HL-60 (cell line): ENCODE measurements at places on chromosomes 12 and 14.

- DNase-seq, result no peak
These were observed 973 bp downstream of the P2RX2 start for GRCh38 chr12:132619386-132620112.

- no peak for DNase-seq
These were observed 377 bp upstream of the BCL7A start for GRCh38 chr12:122021193-122021821.

- DNase-seq, result no peak
These were observed 823 bp upstream of the TSPAN11 start for GRCh38 chr12:30925607-30926242.

GRCh38 chr12:105775343-105775742 lies 363.4 kb downstream of the NUAK1 start:
- no peak for DNase-seq

DNA sequence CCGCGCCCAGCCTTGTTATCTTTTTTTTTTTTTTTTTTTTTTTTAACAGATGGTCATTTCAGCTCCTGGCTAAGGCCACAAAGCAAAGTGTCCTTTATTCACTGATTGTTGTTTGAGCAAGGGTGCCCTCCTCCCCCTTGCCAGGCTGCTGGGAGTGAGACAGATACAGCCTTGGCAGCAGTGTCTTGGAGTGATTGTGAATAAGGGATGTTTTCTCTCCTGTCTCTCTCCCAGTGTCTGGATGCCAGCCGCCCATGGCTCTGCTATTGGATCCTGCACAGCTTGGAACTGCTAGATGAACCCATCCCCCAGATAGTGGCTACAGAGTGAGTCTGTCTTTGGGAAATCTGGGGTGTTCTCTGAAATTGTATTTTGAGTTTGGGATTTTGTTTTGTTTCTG lies 28.7 kb downstream of the FNTB start:
- DNase-seq, result no peak

DNA sequence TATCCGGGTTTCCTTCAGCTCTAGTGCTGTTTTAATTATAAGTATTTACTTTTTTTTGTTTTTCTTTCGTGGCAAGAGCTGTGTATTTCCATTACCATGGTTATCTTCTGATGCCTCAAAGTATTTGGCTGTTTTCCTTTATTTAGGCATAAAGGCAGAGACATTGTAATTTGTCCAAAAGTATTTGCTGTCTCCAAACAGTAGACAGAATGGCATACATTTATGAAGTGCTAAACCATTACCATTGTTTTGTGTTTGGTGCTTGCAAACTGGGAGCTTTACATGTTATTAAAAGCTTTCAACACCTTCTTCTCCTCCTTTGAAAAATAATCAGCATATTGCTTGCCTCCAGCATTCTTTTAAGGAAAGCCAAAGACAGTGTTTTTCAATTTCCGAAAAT lies 46.3 kb downstream of the FLRT2 start:
- DNase-seq, result no peak

GRCh38 chr14:45083617-45083975 lies 320 bp upstream of the PRPF39 start:
- no peak for DNase-seq

DNA sequence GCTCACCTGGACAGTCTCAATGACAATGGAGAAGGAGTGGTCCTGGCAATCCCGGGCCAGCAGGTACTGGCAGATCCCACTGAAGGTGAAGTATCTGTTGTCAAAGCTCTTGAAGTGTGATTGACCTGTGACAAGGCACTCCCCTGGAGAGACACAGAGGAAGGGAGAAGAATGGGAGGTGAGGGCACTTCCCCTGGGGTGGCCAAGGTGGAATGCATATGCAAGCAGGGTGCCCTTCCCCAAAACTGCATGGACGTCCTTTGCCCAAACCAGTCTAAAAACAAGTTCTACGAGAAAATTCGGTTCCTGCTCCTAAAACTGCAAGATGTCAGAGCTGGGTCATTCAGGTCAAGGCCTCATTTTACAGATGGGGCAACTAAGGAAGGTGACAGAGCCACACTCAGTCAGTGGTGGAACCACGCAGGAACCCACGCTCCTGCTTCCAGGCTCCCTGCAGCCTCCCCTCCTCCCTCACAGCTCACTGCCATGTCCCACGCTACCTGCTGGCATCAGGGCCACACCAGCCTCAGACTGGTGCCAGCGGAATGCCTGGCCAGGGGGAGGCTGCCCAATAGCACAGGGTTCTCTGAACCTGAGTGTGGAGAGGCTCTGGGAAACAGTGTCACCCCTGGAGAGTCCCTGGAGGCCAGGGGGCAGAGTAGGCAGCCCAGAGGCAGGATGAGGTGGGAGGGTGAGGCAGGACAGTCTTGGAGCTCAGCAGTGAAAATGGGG lies 59.2 kb downstream of the VWF start:
- DNase-seq, result no peak

- no peak for DNase-seq
These were observed 88.4 kb downstream of the C12orf75 start for GRCh38 chr12:105418821-105419291.

DNA sequence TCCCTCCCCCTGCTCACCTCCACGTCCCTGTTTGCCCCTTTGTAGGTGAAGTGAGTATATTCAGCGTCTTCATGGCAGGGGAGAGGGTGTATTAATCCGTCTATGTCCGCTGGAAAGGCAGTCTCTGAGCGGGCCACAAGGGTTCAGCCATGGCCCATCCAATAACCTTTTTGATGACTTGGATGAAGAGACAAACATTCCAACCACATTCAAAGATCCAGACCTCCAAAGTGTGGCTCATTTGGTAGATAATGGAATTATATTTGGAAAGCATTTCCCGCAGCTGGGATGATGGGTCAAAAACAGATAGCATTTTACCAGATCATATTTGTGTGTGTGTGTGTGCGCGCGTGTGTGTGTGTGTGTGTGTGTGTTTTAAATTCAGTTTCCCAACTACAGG lies 345.9 kb downstream of the DPF3 start:
- no peak for DNase-seq

- no peak for DNase-seq
These were observed 76.8 kb downstream of the TTC9 start for GRCh38 chr14:70718383-70719118.

DNA sequence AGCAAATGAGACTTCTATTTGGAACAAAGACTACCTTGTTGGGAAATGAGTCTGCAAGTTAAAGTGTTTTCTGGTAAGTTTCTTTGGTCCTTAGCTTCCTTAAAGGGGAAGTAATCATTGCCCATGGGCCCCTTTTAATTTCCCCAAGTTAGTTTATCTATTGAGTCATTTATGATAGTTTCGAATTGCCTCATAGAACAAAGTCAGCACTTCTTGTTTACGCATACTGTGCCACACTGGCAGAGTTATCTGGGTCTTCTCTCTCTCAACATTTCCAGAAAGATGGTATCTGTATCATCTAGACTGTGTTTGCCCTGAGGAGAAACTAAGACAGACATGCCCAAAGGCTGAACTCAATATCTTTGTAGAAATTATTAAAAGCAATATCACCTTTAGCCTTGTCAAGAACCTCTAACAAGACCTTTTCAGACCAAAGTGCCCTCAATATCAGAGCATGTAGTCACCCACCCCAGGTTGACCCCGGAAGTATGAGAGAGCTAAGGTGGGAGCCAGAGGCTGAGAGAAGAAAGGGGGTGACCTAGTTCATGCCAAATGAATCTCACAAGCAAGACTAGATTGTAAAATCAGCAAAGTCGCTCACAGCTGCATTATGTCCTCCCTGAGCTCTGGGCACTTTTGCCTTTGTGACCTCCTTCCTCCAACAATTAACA lies 40.0 kb downstream of the GPR65 start:
- DNase-seq, result no peak

DNA sequence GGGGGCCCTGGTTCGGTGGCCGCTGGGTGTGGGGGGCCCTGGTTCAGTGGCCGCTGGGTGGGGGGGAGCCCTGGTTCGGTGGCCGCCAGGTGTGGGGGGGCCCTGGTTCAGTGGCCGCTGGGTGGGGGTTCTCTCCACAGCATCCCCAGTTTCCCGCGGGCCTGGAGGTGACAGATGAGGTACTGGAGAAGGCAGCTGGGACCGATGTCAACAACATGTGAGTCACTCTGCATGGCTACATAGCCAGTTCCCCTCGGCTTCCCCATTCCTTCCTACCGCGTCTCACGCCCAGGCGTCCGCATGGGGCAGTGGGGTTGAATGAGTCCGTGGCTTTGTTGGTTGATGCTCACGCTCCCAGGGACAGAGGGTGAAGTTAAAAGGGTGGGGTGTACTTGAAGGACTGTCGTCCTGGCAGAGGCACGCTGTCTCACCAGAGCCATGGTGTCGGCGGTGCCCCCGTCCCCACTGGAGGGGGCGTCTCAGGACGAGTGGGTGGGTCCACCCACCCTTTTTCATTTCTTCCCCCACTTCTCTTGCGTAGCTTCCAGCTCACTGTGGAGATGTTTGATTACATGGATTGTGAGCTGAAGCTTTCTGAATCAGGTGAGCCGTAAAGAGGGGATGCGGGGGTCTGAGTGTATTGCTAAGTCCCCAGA lies 15.6 kb downstream of the HIP1R start:
- no peak for DNase-seq

DNA sequence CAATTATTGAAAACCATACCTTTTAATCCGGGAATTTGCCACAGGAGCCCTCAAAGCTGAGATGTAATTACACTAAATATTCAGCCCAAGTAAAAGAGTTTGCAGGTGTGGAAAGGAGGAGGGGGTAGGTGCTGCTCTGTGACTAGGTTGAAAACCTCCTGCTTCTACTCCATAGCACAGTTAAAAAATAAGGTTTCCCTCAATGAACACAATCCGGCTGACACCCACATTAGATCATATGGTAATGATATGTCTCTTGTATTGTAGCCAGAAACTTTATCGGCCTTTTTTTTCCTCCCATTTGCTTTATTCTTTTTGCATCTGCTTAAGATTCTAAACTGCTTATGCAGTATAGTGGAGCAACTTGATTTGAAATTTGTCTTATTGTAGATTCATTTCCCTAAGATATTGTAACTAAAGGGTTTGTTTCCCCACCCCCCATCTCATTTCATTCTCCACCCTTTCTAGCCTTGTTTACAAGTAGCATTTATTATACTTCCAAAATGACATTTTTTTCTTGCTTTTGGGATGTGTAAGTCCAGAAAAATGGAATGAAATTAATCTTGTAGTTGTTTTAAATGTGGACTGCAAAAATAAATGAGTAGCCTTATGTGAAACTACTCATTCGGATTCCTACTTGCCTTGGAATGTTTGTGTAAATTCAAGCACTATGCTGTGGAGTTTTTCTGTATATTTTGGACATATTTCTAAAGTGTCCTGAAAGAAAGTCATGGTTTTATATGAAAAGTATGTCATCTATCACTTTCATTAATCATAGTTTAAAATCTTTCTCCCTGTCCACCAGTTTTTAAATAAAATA lies at the start of gene DCN:
TSS of gene DCN (minus strand) at position 182 of the 820 bp plus-strand sequence. CDS start 4,265 bp downstream, outside the sequence.
- DNase-seq, result no peak

DNA sequence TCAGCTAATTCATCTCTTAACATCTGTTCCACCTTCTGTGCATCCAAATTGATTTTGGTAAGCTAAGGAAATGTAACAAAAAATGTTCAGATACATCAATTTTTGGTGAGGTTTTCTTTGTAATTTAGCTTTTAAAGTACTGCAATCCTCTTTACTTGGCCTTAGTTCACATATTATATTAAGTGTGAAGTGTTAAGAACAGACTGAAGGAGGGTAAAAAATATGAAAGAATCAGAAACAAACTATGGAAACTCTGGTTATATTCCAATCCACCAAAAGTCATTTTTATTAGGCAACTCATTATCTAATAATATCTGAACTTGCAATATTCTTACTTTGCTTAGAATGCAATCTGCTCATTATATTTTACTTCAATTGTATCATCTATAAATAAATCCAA lies 49.1 kb downstream of the CEP290 start:
- DNase-seq, result no peak

DNA sequence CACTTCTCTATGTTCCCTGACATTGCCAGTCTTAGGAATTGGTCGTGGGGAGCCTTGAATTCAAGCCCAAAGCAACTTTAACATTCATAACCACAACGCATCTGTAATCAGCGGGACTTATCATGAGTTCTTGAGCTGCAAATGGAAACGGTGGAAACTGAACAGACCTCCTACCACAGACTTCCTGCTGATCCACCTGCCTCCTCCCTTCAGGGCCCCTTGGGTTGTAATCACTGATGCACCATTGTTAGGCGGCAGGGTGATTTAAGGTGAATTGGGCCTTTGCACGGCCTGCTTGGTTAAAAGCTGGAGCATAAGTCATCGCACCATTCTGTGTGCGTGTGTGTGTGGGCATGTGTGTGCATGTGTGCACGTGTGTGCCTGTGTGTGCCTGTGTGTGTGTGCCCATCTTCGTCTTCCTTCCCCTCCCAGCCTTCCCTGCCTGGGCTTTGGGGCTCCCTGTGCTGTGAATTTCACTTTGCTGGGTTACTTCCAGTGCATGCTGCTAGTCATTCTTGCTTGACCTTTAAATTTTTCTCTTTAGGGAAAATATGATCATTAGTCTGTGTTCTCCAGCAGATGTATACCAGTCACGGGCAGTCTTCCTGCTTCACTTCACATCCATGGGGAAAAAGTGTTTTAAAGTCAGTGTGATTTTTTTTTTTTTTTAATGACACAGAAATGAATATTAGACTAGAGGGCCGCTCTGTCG lies 29.1 kb downstream of the CHST11 start:
- DNase-seq, result peak; percentile 56

DNA sequence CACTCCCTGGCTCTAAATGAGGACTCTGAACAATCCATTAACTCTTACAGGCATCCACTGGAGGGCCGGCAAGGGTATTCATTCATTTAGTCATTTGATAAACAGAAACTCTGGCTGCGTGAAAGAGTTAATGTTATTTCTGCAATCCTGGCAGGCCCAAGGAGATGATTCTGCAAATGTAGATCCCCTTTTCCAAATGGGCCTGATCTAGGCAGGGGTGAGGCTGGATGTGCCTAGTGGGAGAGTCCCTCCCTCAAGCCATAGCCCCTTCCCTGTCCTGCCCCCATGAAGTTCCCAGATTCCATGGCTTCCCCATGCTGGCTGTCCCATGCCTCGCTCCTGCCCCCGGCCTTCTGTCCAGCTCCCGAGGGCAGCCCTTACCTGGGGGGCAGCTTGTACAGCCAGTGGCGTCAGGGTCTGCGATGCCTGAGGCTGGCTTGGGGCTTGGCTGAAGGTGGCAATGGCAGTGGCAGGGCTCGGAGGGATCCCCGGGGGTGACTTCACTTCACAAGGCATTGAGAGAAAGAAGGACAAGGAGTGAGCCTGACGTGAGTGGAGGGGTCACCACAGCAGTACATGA lies 18.4 kb downstream of the POU6F1 start:
- no peak for DNase-seq
